IMR-90 (cell line): ENCODE measurements at places on chromosomes 3 and 15.

DNA sequence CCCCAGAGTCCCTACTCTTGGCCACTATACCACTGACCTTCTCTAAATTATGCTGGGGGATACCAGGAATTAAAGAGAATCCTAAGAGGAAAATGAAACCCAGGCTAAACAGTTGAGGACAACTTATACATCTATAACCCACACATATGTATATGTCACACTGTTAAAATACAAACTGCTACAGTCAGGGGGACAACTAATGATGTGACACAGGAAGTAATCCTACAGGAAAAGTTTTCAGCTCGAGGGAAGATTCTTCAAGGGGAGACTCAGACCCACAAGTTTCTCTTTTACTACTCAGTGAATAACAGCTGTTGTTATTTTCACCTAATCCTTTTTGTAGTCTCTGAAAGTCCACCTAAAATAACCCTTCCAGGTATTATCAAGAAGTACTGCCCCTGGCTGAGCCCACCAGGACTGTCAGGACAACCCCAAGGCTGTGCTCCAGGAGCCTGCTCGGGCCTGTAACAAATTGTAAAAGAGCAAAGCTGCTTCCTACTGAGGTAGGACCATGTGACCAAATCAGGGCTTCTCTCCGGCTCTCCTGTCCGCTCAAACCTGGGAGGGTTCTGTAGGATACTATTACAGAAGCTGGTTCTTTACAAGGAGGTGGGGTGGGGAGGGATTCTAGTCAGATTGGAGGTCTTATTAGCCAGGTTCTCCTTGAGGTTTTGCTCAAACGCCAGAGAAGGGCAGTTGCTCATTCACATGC is 91.6 kb downstream of the SRGAP3 start:
- no peak overlapping the region for H3K27ac ChIP-seq
- no peaks in the 10 kb centered on the region for H3K4me1 ChIP-seq
- DNase-seq: no peak
- 0 out of 2 replicates have a peak, but pooled peaks cover 2% of the 10 kb centered on the region for H3K27me3 ChIP-seq
- no peaks in the 10 kb centered on the region for H3K36me3 ChIP-seq
- no peak overlapping the region for H3K4me3 ChIP-seq

DNA sequence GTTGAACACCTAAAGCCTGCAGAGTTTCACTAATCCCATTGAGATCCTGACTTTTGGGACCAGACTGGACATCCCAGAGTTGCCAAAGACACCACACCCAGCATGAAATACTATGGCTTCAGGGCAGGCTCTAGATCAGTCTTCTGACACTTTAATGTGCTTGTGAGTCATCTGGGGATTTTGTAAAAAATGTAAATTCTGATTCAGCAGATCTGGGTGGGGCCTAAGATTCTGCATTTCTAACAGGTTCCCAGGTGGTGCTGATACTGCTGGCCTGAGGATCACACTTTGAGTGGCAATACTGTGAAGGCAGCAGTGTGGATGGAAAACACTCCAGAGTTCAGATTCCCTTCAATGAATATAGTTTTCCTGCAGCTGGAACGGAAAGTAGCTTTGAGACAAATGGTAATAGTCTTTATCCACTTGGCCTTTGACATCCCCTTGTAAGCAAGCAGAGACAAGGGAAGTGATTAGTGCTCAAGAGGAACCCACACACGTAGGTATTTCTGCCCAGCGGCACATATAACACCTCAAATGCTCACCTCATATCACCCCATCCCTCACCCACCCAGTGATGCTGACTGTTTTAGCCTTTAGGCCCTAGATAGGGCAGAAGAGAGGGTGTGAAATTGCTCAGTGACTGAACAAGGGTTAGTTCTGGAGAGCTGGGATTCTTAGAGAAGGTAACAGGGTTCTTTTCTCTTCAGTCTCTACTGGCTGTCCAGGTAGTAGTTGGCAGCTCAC is 51.5 kb upstream of the GSK3B start:
- no peak overlapping the region for H3K4me3 ChIP-seq
- no peak overlapping the region for H3K27ac ChIP-seq
- no peaks in the 10 kb centered on the region for H3K36me3 ChIP-seq
- peak; percentile 41 for DNase-seq
- no peaks in the 10 kb centered on the region for H3K27me3 ChIP-seq

- no peak for DNase-seq
- H3K27me3 ChIP-seq: no peaks in the 10 kb centered on the region
- no peaks in the 10 kb centered on the region for H3K4me1 ChIP-seq
- no peak overlapping the region for H3K27ac ChIP-seq
- no peak overlapping the region for H3K4me3 ChIP-seq
Observed at GRCh38 chr3:167780214-167780883, 44.8 kb downstream of the SERPINI1 start.

DNA sequence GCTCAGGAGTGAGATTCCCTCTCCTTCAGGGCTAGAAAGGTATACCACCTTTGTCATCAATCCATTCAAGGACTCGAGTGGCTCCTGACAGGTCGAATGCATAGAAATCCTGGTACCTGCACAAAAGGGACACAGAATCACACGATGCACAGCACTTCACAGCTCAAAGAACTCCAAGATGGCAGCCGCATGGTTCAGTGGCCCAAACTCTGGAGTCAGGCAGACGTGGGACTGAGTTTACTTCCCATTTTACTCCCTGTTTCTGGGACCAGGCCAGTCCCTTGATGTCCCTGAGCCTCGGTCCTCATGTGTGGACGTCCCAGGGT is 536 bp downstream of the WDR73 start:
- peak overlapping the region; percentile 83 for H3K4me3 ChIP-seq
- DNase-seq: no peak
- H3K4me1 ChIP-seq: peaks cover 11% of the 10 kb centered on the region
- peak overlapping the region; percentile 92 for H3K27ac ChIP-seq
- no peaks in the 10 kb centered on the region for H3K27me3 ChIP-seq
- peaks cover 16% of the 10 kb centered on the region for H3K36me3 ChIP-seq

- H3K27ac ChIP-seq: no peak overlapping the region
- H3K4me1 ChIP-seq: no peaks in the 10 kb centered on the region
- no peak for DNase-seq
- no peak overlapping the region for H3K4me3 ChIP-seq
Observed at GRCh38 chr3:193645806-193646205, 52.8 kb downstream of the OPA1 start.

DNA sequence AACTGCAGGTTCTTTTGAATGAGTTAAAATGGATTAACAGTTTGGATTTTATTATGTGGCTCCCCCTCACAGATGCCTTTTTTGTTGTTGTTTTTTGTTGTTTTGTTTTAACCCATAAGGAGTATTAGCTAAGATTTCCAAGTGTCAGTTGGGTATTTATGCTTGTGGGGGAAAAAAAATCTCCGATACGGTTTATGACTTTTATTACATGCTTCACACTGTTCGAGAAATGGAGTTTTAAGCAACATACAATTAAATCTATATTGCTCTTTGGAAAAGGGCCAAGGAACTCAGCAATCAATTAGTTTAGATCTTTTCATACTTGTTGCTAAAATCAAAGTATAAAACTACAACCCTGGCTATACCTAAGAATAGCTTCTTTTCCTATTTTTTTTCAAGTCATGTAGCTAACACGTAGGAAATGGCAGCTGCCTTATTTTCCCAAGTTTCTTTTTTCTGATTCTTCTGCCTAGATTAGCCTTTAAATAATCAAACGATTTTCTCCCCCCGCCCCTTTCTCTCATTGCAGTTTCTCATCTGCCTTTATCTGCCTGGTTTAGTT is 16.0 kb downstream of the NR2F2 start:
- H3K27me3 ChIP-seq: no peaks in the 10 kb centered on the region
- no peak for DNase-seq
- H3K4me3 ChIP-seq: peak overlapping the region; percentile 24; the same call in 1 of the 2 replicates
- H3K4me1 ChIP-seq: peaks cover 49% of the 10 kb centered on the region
- peak overlapping the region; percentile 88 for H3K27ac ChIP-seq

DNA sequence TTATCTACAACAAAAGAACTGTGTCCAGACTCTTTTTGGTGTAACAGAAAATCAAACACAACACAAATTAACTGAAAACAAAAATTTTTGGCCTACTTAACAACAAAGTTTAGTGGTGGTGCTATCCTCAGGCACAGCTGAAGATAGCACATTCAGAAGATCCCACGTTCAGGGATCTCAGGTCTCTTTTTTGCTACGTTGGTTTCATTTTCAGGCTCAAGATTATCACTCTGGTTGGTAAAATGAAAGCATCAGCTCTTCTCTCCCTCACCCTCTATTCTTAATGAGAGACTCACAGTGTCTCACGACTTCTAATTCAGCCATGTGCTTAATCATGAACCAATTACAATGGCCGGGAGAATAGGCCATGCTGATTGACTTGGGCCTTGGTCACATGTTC is 146.9 kb upstream of the PTPRG start:
- DNase-seq: no peak
- H3K27ac ChIP-seq: no peak overlapping the region
- H3K36me3 ChIP-seq: no peaks in the 10 kb centered on the region

GRCh38 chr15:67603063-67603462 is 60.6 kb downstream of the MAP2K5 start:
- no peak for DNase-seq
- H3K36me3 ChIP-seq: peaks cover 4% of the 10 kb centered on the region; the same call in 1 of the 2 replicates
- no peaks in the 10 kb centered on the region for H3K27me3 ChIP-seq

DNA sequence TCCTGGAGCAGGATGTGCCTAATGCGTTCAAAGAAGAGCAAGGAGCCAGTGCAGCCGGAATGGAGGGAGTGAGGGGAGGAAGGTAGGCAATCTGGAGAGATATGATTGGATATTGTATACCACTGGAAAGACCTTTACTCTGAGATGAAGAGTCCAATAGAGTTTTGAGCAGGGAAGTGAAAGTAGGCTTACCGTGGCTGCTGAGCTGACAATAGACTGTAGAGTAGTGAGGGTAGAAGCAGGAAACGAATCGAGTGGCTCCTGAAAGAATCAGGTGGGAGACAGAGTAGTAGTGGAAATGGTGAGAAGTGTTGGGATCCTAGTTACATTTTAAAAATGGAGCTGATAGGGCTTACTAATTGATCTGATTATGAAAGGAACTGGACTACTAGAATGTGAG is 51.8 kb upstream of the NUDT16 start:
- no peaks in the 10 kb centered on the region for H3K4me1 ChIP-seq
- no peaks in the 10 kb centered on the region for H3K36me3 ChIP-seq
- no peak overlapping the region for H3K4me3 ChIP-seq
- no peaks in the 10 kb centered on the region for H3K27me3 ChIP-seq

DNA sequence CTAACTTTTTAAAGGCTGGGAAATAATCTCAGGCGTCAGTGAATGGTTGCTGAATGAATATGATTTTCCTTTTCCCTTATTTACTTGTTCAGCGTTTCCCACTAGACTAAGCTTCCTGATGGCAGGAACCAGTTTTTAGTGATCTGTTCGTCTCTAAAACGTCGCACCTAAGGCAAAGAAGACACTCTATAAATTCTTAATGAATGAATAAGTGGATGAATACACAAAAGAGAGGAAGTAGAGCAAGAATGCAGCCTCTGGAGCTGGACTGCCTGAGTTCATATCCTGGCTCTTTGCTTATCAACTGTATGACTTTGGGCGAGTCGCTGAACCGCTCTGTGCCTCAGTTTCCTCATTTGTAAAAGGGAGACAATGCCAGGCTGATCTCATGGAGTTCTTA is 38.7 kb downstream of the WNT7A start:
- no peaks in the 10 kb centered on the region for H3K4me1 ChIP-seq
- no peak overlapping the region for H3K4me3 ChIP-seq
- no peak for DNase-seq
- H3K36me3 ChIP-seq: no peaks in the 10 kb centered on the region
- H3K27me3 ChIP-seq: no peaks in the 10 kb centered on the region

DNA sequence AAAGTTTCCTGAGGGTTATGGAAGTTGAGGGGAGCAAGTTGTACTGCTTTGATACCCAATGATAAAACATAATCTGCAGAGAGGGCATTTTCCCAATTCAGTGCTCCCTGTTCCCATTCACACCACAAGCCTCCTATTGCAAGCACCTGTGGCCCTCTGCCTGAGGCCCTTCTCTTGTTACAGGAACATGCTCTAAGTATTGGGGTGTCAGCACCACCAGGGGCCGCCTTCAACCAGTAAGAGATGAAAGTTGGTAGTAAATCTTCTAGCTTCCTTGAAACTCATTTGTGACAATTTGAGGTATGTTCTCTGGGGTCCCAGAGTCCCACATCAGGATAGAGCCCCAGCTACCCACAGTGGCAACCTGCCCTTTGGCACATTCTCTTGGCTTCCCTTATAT is 265.4 kb upstream of the ARHGEF26 start:
- no peaks in the 10 kb centered on the region for H3K27me3 ChIP-seq
- H3K27ac ChIP-seq: no peak overlapping the region
- H3K4me3 ChIP-seq: no peak overlapping the region
- DNase-seq: no peak
- H3K4me1 ChIP-seq: no peaks in the 10 kb centered on the region

DNA sequence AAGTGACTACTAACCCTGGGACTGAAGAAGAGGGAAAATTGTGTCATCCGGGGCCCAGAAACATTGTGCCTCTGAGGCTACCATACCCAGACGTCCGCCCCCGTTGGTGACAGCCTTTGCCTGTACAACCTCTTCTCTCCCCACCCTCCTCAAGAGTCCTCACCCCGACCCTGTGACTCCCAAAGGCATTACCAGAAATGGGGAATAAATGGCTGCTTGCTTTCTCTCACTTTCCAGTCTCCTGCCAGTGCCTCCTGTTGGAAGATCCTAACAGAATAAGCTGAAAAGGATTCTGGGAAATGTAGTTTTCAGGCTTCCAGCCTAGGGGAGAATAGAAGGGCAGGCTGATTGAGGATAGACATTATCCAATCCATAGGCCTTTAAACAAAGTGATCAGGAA is 30.8 kb upstream of the SLC25A36 start:
- H3K4me1 ChIP-seq: no peaks in the 10 kb centered on the region
- peak overlapping the region; percentile 34 for H3K4me3 ChIP-seq
- peak; percentile 7 for DNase-seq
- H3K27me3 ChIP-seq: peaks cover 2% of the 10 kb centered on the region
